HAP-1 (cell line): ENCODE measurements at places on chromosomes 12 and 14.

- DNase-seq: no peak
Measured at GRCh38 chr12:8226355-8226754, 1.1 kb downstream of the FAM90A1 start.

- no peak for DNase-seq
Measured at GRCh38 chr14:89853936-89854693, 100.4 kb downstream of the EFCAB11 start.

DNA sequence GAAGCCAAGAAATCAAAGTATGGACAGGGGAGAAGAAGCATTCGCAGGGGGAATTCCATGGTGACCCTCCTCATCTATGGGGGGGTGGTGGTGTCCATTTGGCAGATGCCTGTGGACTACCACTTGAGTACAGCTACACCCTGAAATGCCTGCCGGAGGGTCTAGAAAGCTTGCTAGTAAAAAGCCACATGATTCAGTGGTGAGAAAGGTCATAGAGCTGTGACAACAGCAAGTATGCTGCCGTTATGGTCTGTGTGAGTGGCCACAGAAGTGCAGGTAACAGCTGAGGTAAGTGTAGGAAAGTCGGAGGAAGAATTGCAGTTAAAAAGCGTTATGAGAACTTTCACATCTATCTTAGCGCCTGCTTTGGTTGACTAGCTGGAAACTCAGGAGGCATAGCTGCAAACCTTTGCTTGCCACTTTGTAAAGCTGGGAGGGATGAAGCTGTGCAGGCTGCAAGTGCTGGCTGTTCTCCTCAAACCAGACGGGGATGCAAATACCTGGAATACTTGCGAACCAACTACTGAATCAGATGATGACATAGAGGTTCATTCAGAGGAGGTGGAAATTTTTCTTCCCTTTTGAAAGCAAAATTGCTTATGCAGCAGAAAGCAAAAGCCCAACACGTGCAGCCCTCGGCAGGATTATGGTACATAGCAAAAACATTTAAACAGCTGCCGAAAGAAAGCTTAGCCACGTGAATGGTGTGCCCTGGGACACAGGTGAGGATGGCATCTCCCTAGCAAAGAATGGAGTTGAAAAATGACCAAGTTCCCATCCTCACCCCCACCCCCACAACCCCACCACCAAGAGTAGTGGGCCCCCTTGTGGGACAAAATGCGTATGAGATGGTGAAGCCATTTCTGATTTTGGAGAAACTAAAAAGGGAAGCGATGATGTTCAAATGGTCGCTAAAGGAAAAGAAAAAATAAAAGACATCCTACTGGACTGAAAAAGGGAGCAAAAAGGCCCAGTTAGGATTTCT, 287.0 kb downstream of the RERGL start:
- DNase-seq: no peak

DNA sequence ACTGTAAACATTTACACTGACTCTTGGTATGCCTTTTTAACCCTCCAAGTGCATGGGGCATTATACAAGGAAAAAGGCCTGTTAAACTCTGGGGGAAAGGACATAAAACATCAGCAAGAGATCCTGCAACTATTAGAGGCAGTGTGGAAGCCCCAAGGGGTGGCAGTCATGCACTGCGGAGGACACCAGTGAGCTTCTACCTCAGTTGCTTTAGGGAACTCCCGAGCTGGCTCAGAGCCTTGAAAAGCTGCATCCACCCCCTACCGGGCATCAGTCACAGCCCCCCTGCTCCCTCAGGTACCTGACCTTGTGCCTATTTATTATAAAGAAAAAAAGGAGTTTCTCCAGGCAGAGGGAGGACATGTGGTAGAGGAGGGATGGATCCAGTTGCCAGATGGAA, 695.6 kb upstream of the LMO3 start:
- no peak for DNase-seq

DNA sequence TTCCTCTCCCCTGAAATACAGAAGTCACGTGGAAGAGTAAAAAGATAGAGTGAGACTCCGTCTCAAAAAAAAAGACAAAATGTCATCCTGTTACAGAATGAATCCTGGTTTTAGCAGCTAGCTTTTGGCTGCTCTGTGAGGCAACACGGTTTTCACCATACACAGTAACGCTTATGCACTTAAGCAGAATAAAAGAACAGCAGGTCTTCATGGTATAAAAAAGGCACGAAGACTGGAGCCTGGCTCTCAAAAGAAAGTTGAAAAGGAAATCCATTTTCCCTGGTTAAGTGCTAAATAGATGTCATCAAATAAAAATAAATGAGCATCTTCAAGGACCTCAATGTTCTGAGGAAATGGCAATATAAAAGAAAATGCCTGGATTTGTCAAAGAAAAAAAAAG, 444.1 kb downstream of the IPO8 start:
- no peak for DNase-seq

GRCh38 chr14:80522411-80522810, 311.1 kb upstream of the DIO2 start:
- DNase-seq: no peak

DNA sequence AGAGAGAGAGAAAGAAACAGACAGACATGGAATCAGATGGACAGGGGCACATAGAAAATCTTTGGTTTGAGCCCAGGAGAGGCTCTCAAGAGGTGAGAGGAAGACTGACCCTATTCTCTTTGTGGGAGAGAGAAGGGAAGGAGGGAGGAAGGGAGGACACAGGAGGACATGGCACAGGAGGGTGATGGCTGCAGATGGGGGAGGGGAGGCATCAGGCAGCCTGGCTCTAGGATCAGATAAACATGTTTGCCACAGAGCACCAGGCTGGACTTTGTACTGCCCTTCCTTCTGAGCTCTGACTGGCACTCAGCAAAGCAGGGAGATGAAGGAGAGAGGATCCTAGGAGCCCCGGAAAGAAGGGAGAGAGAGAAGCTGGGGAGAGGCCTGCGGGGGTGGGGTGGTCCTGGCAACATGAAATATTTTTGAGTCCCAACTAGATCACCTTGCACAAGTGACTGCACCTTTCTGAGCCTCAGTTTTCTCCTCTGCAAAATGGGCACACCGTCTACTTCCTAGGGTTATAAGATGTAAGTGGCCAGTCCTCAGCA, 6.1 kb downstream of the HNF1A start:
- no peak for DNase-seq

DNA sequence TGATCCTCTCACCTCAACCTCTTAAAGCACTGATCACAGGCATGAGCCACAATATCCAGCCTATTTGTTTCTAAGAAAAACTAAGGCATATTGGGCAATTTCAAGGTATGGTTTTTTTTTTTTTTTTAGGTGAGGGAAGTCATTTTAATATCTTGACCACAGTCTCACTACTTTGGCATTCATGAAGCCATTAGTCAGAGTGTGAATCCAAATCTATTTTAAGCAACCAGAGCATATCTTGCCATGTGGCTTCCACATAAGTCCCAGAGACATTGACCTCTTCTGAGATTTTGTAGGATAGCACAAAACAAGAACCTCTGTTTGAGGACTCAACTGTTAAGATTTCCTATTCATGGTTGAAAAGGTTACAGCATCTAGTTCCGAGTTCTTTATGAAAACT, 130.3 kb upstream of the RBM19 start:
- no peak for DNase-seq

GRCh38 chr14:92656306-92657081, 91.9 kb downstream of the LGMN start:
- no peak for DNase-seq
